ENCODE measurements at places on chromosomes 4 and X.

DNA sequence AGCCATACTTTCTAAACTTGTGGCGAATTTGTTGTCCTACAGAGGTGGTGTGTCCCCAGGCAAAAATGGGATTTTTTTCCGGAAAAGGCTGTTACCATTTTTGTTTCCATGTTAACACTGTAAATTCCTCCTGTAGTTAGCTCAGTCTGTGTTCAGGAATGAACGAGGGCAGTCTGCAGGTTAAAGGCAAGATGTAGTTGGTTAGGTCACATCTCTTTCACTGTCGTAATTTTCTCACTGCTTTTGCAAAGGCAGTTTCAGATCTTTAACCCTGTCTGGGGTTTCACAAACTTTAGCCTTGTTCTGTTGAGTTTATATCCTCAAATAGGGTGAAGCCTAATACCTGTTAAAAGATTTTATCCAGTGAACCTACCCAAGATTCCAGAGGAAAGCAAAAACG is 50.5 kb upstream of the PUDP start:
- DNase-seq: no peak

GRCh38 chr4:80900908-80901307 is 129.6 kb upstream of the BMP3 start:
- no peak for DNase-seq

- no peak for DNase-seq
These were observed 127.6 kb upstream of the HHIP start for GRCh38 chr4:144518181-144518895.

DNA sequence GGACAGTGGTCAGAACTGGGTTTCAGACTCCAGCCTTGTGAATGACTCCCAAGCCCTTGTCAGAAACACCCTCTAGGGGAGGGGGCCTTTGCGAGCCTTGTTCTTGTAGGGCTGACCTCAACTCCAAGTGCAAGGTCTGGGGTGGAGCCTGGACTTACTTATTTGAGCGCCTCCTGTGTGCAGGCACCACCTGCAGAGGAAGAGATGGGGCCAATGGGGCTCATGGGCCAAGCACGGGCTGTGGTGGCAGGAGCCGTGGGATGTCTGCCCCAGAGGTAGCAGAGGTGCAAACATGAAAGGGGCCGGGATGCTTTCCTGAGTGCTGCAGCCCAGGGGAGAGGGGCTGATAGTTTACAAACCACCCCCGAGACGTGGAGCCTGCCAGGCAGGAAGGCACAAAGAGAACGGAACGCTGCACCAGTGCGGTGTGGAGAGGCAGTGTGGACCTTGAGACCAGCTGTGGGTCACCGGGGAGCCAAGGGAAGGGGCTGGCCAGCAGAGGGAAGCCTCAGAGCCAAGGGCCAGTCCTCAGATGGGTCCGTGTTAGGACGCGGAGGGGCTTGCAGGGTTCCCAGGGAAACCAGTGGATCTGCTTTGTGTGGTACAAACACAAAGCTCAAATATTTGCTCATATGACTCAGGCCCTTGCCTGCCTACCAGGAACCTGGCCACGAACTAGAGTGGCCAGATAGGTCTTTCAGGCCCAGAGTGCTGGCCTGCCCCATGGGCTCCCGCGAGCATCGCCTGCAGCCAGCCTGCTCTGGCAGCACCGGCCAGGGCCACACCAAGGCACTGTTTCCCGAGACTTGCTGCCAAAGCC is 8.7 kb upstream of the TADA2B start:
- no peak for DNase-seq

DNA sequence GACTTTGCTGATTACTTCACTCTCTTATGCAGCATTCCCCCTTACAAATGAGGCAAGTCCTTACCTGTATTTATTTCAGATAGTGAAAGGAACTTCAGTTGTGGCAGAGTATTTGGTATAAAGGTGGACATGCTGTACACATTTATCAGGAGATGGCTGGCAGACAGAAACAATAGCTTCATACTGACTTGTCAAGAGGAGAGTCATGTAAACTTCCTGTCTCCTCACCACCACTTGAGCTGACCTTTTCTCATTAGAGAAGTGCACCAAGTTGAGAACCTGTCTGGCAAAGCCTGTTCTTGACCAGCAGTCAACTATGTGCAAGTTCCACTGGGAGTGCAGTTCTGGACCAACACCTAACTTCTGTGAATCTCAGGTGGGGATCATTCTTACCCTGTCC is 80.8 kb downstream of the LARP1B start:
- no peak for DNase-seq

GRCh38 chrX:84248226-84248625 is 60.2 kb upstream of the RPS6KA6 start:
- DNase-seq: no peak

DNA sequence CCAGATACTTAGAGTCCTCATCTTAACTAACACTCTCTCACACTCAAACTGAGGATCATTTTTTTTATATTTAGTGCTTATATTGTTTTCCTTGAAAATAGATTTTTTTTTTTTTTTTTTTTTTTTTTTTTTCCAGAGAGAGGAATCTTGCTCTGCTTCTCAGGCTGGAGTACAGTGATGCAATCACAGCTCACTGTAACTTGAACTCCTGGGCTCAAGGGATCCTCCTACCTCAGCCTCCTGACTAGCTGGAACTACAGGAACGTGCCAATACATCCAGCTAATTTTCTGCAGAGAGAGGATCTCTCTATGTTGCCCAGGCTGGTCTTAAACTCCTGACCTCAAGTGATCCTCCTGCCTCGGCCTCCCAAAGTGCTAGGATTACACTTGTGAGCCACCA is 650.3 kb upstream of the ATOH1 start:
- DNase-seq: no peak

DNA sequence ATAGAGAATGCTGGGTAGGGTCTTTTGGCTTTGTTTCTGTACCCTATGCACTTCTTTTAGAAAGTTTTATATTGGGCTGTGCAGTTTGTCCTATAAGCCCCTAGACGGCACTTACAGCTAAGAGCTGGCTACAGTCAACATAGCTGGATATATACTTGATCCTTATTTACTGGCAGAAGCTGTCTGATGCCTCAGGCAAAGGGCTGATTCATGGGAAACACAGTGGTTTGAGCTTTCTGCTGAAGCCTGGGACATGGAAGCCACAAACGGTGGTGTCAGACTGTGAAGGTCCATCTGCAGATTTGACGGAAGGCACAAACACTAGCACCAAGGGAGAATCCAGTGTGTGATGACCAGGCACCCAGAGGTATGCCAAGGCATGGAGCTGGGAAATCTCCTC is 608.4 kb downstream of the ANKRD50 start:
- no peak for DNase-seq

DNA sequence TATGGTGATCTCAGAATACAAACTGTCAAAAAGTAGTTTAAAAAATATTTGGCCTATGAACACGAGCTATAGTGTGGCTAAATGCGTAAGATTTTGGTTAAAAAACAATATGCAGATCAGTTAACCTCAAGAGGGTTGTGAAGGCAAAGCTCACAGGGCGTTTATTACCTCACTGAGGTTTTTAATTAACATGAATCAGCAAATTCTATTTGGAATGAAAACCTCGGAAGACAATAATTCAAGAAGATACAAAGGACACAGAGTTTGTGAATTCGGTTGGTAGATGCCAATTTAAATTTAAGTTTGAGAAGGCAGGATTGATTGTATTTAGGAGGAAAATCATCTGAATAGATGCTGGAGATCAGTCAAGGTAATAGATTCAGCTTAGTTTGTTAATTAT is 1434.6 kb downstream of the C4orf33 start:
- no peak for DNase-seq

DNA sequence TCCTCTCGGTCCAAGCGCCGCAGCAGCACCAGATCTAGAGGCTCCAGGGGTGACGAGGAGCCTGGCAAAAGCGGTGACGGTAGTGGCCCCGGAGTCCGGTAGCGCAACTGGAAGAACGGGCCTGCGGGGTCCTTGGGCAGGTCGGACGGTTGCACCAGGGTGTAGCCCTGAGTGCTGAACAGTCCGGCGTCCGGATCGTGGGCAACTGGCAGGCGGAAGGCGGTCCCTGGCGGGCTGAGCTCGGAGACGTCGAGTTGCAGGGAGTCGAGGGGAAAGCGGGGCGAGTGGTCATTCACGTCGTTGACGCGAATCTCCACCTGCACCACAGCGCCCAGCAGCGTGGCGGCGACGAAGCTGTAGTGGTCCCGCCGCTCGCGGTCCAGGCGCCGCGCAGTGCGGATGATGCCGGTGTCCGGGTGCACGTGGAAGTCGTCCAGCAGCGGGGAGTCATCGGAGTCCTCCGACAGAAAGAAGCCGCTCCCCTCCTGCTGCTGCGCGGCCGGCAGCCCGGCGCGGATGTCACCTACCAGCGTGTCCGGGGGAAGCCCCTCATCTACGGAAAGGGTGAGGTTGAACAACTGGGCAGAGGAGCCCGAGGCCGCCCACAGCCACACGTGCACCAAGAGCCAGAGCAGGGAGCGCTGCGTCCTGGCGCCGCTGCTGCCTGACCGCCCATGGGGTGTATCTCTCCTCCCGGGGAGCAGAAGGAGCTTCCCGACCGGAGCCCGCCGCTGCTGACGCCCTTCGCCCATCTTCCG is 837 bp downstream of the DCHS2 start:
- no peak for DNase-seq

DNA sequence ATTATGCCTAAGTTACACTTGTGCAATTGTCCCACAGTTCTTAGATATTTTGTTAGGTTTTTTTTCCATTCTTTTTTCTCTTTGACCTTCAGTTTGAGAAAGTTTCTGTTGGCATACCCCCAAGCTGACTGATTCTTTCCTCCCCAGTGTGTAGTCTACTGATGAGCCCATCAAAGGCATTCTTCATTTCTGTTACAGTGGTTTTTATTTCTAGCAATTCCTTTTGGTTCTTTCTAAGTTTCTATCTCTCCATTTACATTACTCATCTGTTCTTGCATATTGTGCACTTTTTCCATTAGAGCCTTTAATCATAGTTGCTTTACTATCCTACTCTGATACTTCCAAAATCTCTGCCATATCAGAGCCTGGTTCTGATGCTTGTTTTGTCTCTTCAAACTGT is 31.9 kb downstream of the CASP6 start:
- no peak for DNase-seq

DNA sequence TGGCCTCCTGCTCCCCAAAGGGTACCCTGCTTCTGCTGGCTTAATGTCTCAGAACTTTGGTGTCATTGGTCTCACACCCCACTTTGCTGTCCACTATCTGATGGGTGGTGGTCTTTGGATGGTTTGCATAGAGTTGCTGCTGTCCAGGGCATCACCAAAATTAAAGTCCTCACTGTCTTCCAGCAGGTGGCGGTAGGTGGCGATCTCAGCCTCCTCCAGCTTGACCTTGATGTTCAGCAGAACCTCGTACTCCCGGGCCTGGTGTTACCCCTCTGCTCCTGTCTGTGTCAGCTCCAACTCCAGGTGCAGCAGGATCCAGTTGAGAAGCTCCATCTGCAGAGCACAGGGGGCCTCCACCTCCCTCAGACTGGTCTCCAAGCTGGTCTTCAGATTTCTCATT is 1169.5 kb upstream of the PABPC4L start:
- peak; percentile 38 for DNase-seq

GRCh38 chr4:175514174-175514573 is 297.9 kb downstream of the GPM6A start:
- no peak for DNase-seq

DNA sequence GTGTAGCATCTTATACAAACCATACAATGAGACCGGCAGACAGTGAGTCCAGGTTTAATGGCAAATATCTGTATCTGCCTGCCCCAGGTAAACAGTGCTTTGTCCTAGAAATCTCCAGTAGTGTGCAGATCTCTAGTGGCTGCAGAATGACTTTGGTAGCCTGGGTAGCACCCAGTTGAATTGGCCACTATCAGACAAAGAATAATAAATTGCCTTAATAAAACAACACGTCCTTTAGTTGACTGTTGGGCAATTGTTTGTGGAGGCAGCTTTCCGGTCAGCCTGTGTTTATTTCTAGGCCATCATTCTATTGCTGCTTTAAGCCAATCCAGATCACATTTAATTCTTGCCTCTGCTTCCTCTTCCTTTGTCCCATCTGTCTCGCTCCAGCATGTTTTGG is 52.5 kb downstream of the SNX25 start:
- DNase-seq: no peak

- DNase-seq: peak; percentile 4
These were observed 4.2 kb downstream of the TCEAL6 start for GRCh38 chrX:102138064-102138463.

DNA sequence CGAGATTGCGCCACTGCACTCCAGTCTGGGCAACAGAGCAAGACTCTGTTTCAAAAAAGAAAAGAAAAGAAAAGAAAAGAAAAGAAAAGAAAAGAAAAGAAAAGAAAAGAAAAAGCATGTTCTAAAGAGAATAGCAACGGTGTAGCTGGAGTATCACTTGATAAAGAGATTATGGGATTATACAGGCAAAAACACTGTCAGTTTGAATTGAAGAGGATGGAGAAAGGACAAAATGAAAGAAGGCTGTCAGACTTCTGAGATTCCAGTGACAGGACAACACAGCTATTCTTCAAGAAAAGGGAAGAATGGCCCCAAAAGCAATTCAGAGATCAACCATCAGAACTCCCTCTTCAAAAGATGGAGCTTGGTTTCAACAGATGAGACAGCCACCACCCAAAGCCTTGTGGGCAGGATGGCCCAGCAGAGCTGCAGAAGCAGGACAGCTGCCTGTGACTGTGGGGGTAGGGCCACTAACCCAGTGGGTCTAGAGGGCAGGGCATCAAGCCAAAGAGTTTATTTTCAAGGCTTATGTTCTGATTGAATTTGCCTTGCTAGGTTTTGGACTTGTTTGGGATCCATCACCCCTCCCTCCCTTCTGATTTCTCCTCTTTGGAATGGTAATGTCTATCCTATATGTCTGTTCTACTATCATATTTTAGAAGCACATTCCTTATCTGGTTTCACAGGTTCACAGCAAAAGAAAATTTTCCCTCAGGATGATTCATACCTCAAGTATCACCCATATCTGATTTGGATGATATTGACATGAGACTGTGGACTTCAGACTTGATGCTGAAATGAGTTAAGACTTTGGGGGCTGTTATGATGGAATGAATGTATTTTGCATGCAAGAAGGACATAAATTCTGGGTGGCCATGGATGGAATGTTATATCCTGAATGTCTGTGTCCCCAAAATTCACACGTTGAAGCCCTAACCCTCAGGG is 17.5 kb downstream of the RFC1 start:
- no peak for DNase-seq

GRCh38 chrX:112865464-112866025 is 24.9 kb upstream of the AMOT start:
- DNase-seq: no peak

- no peak for DNase-seq
These were observed 1153.8 kb downstream of the STIM2 start for GRCh38 chr4:28014469-28014868.

DNA sequence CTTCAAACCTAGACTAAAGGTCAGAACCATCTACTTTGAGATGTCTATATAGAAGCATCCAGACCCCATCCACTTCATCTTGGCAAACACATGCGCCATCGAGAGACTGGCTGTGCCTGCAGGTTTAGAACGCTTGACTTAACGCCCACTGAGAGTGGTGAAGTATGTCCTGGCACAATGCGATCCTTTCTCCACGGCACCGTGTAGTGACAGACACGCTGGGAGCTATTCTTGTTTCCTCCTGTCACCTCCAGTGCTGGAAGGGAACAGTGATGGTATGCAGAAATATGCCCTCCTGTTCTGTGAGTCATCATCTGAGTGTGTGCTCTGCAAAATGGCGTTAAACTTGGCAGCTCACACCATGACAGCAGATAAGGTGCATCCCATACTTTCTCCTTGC is 330.2 kb downstream of the NLGN4X start:
- DNase-seq: no peak

GRCh38 chrX:100677611-100678181 is 33.7 kb downstream of the SRPX2 start:
- no peak for DNase-seq

- no peak for DNase-seq
These were observed 13.1 kb downstream of the GASK1B start for GRCh38 chr4:158159718-158160094.

Measured in NB4 (cell line).